ENCODE measurements at places on chromosomes 7 and 10. TPM values are rescaled to one million over a fixed set of nuclear protein-coding genes. Genes with fewer than 3 reads are reported as not detected.

FAM237B gene
- not detected for total RNA-seq

FGFR2 gene
- 2.1 TPM for total RNA-seq

INMT gene
- total RNA-seq: 15.7 TPM

ACHE gene
- 21.5 TPM for total RNA-seq

STEAP1 gene
- 5.5 TPM for total RNA-seq

HGF gene
- 6.0 TPM for total RNA-seq

HTR5A gene
- not detected for total RNA-seq

STEAP2 gene
- total RNA-seq: 7.1 TPM

IL6 gene
- total RNA-seq: 0.44 TPM

BICC1 gene
- 23.8 TPM for total RNA-seq

GRCh38 chr10:91591797-91592174 is 41.1 kb downstream of the PPP1R3C start:
- DNase-seq: peak; percentile 61

DNA sequence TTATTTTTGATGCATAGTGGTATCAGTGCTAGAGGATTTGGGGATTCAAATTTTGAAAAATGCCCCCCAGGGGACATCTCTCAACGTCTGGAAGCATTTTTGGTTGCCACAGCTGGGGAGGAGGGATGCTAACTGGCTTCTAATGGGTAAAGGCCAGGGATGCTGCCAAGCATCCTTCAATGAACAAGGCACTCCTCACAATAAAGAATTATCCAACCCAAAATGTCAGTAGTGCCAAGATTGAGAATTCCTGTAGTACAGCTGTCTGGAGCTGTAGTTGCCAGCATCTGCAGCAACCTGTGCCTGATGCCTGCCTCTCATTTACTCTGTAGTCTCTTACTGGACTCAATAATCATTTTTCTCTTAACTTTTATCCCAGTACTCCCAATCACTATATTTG is 53.5 kb downstream of the SEPTIN7 start:
- no peak for DNase-seq

- no peak for DNase-seq
Observed at GRCh38 chr7:1695800-1696454, 25.9 kb downstream of the ELFN1 start.

- peak; percentile 58 for DNase-seq
Observed at GRCh38 chr10:3781468-3782145, 3.4 kb downstream of the KLF6 start.

DNA sequence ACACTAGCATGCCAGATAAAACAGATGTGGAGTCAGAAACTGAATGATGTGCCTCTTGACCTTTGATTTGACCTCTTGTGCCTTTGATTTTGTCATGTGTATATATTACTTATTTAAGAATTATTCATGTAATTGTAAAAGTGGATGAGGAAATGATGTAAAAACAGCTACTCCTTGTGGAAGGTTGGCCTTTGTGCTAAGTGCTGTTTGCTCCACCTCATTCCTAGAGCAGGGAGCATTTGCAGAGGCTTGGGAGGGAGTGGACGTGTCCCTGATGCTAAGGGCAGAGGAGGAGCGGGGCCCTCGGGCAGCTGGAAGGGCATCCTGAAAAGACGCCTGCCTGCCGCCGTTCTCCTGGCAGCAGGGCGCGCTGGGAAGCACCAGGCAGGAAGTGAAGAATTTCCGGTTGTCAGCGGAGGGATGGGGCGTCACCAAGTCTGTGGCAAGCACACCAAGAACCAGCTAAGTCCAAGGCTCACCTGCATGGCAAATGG is 197.6 kb upstream of the ZNF32 start:
- DNase-seq: peak; percentile 26

- no peak for DNase-seq
Observed at GRCh38 chr7:142371586-142372377, 113.9 kb upstream of the PRSS58 start.

DNA sequence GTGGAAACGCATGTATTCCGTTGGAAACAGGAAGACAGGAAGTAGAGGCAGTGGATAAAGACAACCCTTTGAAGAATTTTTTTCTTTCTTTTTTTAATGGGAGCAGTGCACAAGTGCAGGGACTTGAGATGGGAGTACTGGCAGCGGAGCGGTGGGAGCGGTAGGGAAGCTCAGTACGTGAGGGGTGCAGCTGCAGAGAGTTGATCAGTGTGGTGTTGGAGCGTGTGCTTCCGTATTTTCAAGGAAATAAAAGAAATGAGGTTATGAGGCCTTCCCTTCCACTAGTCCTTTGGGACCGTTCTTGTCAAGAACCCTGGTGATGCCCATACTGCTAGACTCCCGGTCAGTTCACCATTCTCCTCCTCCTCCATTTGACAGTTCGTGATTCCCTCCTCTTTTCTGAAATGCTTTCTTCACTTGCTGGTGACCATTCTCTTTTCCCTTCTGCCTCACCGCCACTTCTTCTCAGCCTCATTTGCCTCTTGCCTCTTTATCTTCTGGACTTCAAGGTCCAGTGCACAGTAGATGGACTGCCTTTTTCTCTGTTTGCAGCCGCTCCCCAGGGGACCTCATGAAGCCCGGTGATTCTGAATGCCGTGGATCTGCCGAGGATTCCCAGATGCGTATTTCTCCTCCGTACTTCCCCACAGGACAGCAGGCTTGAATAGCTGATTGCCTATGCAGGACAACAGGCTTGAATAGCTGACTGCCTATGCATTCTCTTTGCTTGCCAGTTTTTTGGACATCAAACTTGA is 39.1 kb upstream of the TMEM236 start:
- no peak for DNase-seq

DNA sequence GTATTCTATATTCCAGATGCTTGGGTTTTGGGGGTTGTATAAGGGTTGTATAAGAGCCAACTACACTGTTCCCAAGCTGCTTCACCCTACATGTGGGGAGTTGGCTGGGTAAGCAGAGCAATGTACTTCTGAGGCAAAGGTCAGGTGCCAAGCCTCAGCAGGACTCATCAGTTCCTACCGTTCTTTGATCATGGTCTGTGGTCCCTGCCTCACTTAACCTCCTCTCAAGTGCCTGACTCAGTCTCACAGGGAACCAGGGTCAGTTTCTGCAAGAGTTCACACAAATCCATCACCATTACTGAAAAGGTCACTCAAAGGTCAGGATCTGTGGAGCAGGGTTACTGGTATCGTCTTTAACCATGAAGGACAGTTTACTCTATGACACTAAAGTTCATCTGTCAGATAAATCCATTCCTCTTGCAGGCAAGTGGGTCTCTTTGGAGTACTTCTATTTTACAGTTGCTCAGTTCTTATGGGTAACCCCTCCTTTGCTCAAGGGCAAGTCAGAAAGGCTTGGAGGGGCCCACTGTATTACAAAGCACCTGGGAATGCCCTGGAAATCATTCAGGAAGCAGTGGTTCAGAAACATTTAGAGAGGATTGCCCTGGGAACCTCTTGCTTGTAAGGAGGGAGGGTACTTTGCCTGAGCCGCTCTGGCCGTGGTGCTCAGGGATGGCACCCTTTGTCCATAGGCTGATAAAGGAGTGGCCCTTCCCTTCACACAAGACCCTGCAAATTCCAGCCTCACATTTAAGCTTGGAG is 184.3 kb upstream of the CDCA7L start:
- no peak for DNase-seq

DNA sequence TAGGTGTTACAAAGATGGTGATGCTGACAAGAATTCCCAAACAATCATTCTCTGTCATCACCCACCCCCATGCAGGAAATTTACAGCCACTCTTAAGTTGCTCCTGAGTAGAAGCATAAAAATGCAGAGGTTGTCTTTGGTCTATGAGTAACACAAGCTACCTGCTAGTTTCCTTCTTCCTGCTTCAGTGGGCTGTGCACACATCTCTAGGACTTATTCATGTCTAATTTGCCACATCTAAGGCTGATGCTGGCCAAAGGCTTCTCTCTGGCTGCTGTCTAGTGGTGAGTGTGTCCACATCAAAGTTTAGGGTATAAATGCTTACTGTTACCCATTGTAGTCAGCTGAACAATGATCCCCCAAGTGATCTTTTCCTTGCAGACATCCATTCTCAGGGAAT is 662.5 kb downstream of the TYW1 start:
- no peak for DNase-seq

DNA sequence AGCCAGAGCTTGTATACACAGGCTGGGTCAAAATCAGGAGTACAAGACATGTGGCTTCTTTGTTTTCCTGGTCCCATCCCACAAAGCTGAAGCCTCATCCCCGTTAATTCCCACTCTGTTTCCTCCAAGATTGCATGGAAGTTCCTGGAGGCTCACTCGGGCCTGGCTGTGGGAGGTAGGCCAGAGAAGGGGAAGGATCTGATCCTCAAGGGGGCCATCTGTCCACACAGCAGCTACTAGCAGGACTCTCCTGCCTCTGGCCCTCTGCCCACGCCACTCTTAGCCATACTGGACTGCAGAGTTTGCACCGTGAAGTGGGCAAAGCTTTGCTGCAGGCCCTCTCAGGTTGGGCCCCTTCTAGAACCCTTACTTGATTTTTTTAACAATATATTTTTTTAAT is 160.6 kb downstream of the FGFR2 start:
- peak; percentile 36 for DNase-seq

GRCh38 chr10:69760072-69760471 is 41.6 kb upstream of the COL13A1 start:
- DNase-seq: no peak

DNA sequence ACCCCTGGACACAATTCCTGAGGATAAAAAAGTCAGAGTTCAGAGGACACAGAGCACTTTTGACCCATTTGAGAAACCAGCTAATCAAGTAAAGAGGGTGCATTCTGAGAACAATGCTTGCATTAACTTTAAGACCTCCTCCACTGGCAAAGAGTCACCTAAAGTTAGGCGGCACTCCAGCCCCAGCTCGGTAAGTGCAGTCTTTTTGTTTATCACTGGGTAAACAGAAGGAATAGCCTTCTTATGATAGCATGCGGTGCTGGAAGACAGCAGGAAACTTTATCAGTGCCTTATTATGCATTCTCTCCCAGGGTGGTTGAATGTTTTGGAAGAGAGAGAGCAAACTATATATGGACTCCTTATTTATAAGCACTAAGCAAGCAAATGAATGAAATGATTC is 130.5 kb downstream of the CDK14 start:
- DNase-seq: no peak

GRCh38 chr7:45176091-45176490 is 18.5 kb downstream of the RAMP3 start:
- DNase-seq: no peak

DNA sequence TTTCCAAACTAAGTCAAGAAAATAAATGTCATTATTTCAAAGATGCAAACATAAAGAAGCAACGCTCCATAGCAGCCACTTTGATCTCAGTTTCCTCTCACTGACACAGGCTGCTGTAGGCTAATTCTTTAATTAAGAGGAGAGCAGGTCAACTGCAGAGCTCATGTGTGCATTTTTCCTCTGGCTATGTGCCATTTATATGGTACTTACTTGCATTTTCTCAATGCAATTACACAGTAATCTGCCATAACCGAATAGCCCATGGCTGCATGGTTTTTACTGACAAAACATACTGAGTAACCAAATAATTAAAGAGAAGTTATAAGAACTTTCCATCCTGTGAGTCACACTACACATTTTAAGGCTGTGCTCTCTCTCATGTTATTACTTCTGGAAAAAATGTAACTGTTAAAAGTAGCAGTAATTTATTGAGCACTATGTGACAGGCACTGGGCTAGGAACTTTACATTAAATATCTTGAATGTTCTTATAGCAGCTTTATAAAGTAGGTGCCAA is 122.0 kb downstream of the ELAPOR2 start:
- DNase-seq: no peak

- no peak for DNase-seq
Observed at GRCh38 chr7:80187279-80187678, 52.6 kb downstream of the GNAI1 start.

GRCh38 chr10:78752708-78753107 is 316.1 kb upstream of the ZMIZ1 start:
- DNase-seq: no peak

- DNase-seq: no peak
Observed at GRCh38 chr10:98194633-98195032, 60.2 kb downstream of the R3HCC1L start.

- DNase-seq: no peak
Observed at GRCh38 chr7:157840914-157841772, 504.3 kb downstream of the DNAJB6 start.

GRCh38 chr7:30157204-30157603 is 22.4 kb downstream of the MTURN start:
- DNase-seq: peak; percentile 56

GRCh38 chr10:96712662-96713271 is 7.5 kb downstream of the PIK3AP1 start:
- DNase-seq: no peak

GRCh38 chr7:36742911-36743775 is 18.8 kb upstream of the AOAH start:
- DNase-seq: peak; percentile 82

GRCh38 chr10:95513941-95514392 is 47.2 kb downstream of the SORBS1 start:
- peak; percentile 33 for DNase-seq

DNA sequence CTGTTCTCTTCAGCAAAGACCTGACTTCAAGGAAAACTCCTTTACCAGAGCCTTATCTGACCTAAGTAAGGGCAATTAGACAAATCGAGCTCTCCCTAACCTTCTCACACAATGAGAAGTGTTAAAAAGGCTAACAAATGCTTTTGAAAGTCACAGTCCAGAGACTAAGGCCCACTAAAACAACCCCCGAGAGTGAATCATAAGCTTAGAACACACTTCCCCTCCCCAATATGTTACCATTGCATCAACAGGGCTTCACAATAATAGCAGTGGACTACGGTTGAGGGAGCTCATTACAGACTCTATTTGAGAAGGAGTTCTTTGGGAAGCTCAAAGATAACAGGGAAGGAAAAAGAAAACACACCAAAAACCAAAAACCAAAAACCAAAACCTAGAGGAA is 28.6 kb upstream of the ZEB1 start:
- no peak for DNase-seq

- DNase-seq: peak; percentile 80
Observed at GRCh38 chr7:23184709-23185359, 3.0 kb downstream of the NUP42 start.

- no peak for DNase-seq
Observed at GRCh38 chr10:116014871-116015582, 258.0 kb downstream of the GFRA1 start.

DNA sequence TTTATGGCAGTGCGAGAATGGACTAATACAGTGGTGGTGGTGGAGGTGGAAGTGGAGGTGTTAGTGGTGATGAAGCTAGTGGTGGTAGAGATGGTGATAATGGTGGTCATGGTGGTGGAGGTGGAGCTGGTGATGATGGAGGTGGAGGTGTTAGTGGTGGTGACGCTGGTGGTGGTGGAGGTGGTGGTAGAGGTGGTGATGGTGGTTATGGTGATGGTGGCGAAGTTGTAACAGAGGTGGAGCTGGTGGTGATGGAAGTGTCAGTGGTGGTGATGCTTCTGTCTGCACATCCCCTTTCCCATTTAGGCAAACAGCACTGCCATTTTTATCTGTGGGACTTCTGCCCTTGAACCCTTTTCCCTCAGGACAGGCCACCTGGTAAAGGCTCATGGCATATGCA is 7.4 kb upstream of the PTPRN2 start:
- peak; percentile 18 for DNase-seq

- DNase-seq: no peak
Observed at GRCh38 chr10:67107670-67108069, 181.8 kb downstream of the LRRTM3 start.

All from muscle of leg (tissue), 16 donors.